Stimulated activated CD4-positive, alpha-beta T cell treated with anti-CD3 and anti-CD28 coated beads, Interleukin-4, amount 100 ng/mL, for 1 hour (primary cell): ENCODE measurements at places on chromosomes 5 and 9.

- no peak for DNase-seq
Observed at GRCh38 chr5:5145651-5146529, 5.8 kb downstream of the ADAMTS16 start.

- no peak for DNase-seq
Observed at GRCh38 chr9:1837453-1838084, 177.6 kb upstream of the SMARCA2 start.

DNA sequence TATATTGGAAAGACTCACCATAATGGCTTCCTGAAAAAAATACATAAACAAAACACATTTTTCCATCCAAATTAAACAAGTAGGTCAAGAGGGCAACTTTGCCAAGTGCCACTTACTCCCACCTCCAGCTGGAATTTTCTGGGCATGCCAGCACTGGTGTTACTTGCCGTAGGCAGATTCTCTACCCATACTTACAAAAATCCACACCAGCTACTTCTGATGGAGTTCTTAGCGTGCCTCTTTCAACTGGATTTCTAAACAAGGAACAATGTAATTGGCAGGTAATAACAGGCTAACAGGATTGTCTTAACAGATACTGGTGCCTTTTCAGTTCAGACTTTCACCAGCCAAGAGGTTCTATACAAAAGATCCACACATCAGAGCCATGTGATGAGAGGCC lies 301.4 kb downstream of the MLLT3 start:
- DNase-seq, result no peak

- no peak for DNase-seq
Observed at GRCh38 chr9:73133921-73134407, 17.7 kb upstream of the ANXA1 start.

GRCh38 chr5:147567917-147568598 lies 58.2 kb upstream of the DPYSL3 start:
- no peak for DNase-seq

GRCh38 chr5:23466401-23466912 lies 41.0 kb upstream of the PRDM9 start:
- DNase-seq, result no peak

GRCh38 chr9:108688051-108688450 lies 167.7 kb downstream of the ACTL7B start:
- no peak for DNase-seq

- no peak for DNase-seq
Observed at GRCh38 chr9:12652973-12653372, 40.2 kb upstream of the TYRP1 start.
